Stimulated activated effector memory CD8-positive, alpha-beta T cell treated with anti-CD3 and anti-CD28 coated beads, Interleukin-12 subunit alpha, Interleukin-12 subunit beta, amount 100 ng/mL, for 72 hours (primary cell): ENCODE measurements at places on chromosomes 4 and X.
A peak's percentile ranks its signal among the peaks of the same experiment; 100 is the strongest.

GRCh38 chrX:106927700-106928099 lies 7.5 kb downstream of the CLDN2 start:
- no peak for DNase-seq

DNA sequence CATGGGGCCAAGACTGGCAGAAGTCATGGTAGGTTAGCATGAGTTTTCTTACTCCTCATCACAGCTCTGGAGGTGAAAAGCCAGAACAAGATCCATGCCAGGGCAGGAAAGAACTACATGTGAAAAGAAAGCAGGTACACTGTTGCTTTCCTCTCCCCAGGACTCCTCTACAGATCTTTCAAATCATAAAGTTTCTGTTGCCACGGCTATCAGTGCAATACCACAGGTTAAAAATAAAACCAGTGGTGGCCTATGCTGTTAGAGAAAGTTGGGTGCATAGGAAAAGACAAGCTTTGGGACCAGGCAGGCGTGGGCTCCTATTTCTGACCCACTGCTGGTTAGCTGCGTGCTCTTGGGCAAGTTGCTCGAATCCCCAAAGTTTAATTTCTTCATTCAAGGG lies 81.4 kb downstream of the SH3RF1 start:
- DNase-seq = no peak

DNA sequence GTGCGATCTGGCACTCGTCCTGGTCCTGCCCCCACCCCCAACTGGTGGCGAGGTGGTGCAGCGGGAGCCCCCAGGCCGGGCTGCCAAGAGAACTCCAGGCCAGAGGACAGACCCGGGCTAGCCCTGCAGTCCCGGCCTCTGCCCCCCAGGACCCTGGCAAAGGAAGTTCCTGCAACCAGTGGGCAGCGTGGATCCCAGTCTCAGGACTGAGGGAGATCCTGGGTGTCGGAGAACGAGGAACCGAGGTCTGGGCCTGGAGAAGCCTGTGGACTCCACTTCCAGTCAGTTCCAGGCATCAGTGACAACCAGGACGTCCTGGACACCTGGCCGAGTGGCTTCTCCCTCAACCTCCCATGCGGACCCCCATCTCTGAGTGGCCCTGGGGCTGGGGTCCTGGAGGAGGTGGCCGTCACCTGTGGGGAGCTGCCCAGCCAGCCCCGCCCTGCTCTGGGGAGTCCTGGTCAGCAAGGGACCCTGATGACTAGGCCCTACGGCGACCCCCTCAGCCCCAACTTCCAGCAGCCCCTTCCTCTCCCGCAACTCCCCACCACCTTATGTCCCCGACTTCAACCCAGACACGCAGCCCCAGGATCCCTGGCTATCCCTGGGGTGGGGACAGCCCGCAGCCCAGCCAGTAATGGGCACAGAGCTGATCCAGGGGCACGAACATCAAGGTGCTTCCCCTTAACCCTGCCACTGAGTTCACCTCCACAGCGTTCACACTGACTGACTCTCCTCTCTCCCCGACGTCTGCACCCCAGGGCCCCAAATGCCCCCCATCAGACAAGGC lies 53.7 kb upstream of the NKX1-1 start:
- no peak for DNase-seq

- DNase-seq = no peak
These were observed 33.5 kb upstream of the CHRNA9 start for GRCh38 chr4:40301603-40302002.

- no peak for DNase-seq
These were observed 19.4 kb downstream of the TRMT44 start for GRCh38 chr4:8459867-8460445.

- no peak for DNase-seq
These were observed 31.7 kb downstream of the USP9X start for GRCh38 chrX:41116948-41117347.

DNA sequence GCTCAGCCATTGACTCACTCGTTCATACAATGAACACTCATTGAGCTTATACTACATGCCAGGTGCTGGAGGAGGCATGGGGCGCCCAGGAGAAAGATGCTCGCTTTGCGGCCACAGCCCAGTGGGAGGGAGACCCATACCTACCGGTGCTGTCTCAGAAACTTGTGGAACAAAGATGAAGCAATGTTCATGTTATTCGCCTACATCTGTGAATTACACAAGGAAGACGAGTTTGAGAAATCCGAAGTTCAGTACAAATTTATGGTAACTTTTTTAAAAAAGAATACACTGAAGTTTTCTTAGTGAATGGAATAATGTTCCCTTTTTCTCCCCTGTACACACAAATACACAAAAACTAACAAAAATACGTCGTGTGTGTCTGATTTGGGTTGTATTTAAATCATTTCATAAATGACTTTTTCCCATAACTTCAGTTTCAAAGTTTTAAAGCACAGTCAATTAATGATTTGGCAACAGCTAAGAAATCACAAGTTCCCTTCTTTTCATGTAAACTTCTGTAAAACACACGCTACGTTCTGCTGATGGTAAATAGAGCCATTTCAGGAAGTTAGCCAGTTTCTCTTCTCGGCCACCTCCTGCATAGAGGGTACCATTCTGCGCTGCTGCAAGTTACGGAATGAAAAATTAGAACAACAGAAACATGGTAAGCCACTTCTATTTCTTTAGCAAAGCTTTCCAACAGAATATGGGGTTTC lies at the start of gene TLR8:
Gene TLR8 (plus strand): TSS at position 575 of the 716 bp plus-strand sequence. CDS start 87 bp downstream, at position 662.
- no peak for DNase-seq

DNA sequence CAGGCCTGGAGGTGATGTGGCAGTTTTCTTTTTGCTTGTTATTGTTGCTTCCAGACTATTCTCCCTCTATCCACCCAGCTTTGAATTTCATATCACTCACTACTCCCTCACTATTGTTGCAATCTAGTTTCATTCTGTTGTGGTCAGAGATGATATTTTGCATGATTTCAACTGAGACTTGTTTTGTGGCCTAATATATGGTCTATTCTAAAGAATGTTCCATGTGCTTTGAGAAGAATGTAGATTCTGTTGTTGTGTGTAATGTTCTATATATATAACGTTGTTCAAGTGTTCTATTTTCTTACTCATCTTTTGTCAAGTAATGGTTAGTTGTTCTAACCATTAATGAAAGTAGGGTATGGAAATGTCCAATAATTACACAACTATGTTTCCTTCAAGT lies 59.0 kb downstream of the THOC2 start:
- DNase-seq = no peak

DNA sequence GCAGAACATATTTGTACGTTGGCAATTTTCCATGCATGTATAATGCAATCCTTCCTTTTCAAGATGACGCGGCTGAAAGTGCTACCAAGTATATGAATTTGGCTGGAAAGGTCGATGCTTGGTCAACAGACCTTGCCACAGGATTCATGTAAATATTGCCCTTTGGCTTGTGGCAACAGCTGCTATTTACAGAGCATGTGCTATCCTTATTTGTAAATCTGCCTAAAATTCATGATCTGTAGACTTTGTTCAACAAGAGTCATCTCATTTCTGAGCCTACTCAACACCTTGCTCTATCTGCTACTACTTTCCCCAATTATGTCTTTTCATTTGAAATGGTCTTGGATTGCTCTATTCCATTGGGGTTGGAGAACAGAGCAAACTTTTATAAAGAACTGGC lies 1.9 kb upstream of the SMARCA1 start:
- no peak for DNase-seq

- no peak for DNase-seq
These were observed 17.1 kb downstream of the DAPP1 start for GRCh38 chr4:99833756-99834155.

GRCh38 chr4:8376361-8377102 lies 64.0 kb downstream of the ACOX3 start:
- DNase-seq = no peak

GRCh38 chrX:38351346-38351745 lies 1.1 kb upstream of the OTC start:
- no peak for DNase-seq

GRCh38 chr4:170979736-170980135 lies 833.5 kb upstream of the GALNTL6 start:
- no peak for DNase-seq

- DNase-seq = no peak
These were observed 12.6 kb downstream of the GRIPAP1 start for GRCh38 chrX:48989483-48989882.

DNA sequence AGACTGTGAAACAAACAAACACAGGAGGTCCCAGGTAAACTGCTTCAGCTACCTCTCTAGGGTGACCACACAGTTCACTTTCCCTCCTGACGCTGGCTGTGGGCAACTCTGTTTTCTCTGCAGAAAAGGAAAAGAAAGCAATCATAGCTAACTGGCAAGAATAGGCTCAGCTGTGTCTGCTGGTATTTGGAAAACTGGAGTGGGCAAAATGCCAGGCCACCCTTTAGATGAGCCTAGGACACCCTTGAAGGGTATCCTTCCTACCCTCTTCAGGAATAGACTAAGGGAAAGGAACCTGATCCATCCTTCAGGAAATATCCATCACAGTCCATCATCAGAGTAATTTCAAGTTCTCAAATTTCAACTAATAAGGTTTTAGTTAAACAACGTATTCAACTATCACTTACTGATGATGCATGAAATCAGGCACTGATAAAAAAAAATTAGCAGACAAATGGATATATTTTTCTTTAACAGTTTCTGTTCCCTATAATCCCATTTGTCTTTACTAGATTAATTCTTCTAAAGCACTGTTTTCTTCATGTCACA lies 60.9 kb downstream of the CAMK2D start:
- DNase-seq = no peak

- no peak for DNase-seq
These were observed 20.3 kb upstream of the VEGFD start for GRCh38 chrX:15404401-15405096.

- no peak for DNase-seq
These were observed 44.1 kb upstream of the SH3RF1 start for GRCh38 chr4:169314906-169315305.

DNA sequence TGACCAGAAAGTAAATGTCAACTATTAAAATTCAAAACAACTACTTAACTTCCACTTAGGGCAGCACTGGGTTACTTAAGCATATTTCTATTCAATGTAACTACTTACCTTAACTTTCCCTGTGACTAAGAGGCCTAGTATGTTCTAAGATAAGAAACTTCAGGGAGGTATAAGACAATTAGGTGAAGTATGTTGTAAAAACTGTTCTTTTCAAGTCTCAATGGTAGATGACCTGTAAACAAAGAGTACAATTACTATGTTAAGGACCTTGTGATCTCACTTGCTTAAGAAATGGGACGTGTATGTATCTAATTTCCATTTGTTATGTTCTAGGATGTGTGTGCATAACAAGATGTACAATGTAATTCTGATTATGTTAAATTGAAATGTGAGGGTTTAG lies 960.5 kb downstream of the CCSER1 start:
- DNase-seq = no peak

- DNase-seq = no peak
These were observed 14.7 kb downstream of the EXOC1L start for GRCh38 chr4:55834086-55834795.

GRCh38 chr4:173513651-173514050 lies 16.4 kb downstream of the HAND2 start:
- DNase-seq = no peak

- DNase-seq = no peak
These were observed 815 bp downstream of the FAM53A start for GRCh38 chr4:1683261-1683735.

- DNase-seq = no peak
These were observed 124.5 kb downstream of the PDLIM5 start for GRCh38 chr4:94576210-94576609.

- no peak for DNase-seq
These were observed 333.9 kb upstream of the FSTL5 start for GRCh38 chr4:162497564-162498167.

- DNase-seq = no peak
These were observed 2.1 kb upstream of the ETDC start for GRCh38 chrX:135307171-135307570.

GRCh38 chr4:168076989-168077725 lies 15.2 kb upstream of the ANXA10 start:
- peak; percentile 58 for DNase-seq

DNA sequence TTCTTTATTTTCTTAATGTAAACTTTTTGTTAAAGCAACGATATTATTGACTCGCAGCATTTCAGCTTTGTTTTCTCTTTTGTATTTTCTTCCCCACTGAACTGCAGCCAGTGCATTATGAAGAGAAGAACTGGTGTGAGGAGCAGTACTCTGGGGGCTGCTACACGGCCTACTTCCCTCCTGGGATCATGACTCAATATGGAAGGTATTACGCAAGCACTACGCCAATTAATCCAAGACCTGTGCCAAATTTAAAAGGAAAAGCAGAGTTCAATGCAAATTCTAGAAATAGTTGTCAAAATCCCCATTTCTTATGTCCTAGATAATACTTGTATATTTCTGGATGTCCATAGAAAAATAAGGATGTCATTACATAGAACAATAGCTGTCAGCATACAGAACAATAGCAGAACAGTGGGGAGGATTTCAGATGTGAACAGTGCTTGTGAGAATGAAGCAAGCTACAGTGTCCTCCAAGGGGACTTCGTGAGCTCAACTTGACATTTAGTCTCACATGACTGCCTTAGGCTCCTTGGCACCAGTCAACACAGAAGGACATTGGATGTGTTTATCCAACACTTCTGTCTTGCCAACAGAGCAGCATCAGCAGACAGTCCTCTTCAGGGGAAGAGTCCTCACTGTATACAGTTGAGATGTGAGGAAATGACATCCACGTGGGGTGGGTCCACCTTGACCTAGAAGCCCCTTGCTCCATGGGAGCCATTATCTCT lies 85.9 kb downstream of the MAOA start:
- no peak for DNase-seq

- no peak for DNase-seq
These were observed 1.2 kb upstream of the LETM1 start for GRCh38 chr4:1856943-1857699.
